IPS DF 6.9 (cell line): ENCODE measurements at places on chromosomes 4 and X.
A peak's percentile ranks its signal among the peaks of the same experiment; 100 is the strongest.

GRCh38 chr4:40953283-40954087, 203.7 kb downstream of the NSUN7 start:
- H3K4me1 ChIP-seq: peaks cover 1% of the 10 kb centered on the region; the same call in 1 of the 2 replicates
- H3K27ac ChIP-seq: no peak overlapping the region
- no peaks in the 10 kb centered on the region for H3K36me3 ChIP-seq
- H3K4me3 ChIP-seq: no peak overlapping the region
- no peak for DNase-seq

DNA sequence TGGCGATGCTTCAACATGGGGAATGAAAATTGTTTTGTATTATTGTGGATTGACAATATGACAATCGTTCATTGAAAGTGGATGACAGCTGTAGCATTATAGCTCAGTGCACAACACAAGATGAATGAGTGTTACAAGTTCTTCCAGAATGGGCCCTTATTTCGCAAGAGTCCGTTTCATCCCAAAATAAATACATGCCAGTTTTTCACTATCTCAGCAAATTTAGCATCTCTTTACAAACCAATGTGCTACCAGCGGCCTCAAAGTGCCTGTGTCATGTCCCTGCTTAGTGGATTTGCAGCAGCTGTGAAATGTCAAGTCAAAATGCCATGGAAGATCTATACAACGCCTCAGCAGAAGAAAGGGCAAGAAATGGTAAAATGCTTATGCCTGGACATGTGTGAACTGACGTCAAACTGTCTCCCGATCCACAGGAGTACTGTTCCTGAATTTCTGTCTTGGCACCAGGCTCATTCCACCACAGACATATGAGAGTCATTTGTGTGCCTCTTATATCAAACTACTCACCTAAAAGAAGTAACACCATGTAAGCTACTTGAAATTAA, 109.6 kb downstream of the MAML3 start:
- H3K4me1 ChIP-seq: no peaks in the 10 kb centered on the region; the same call in 1 of the 2 replicates
- H3K27me3 ChIP-seq: no peaks in the 10 kb centered on the region
- no peak overlapping the region for H3K4me3 ChIP-seq
- no peak overlapping the region for H3K27ac ChIP-seq
- H3K36me3 ChIP-seq: no peaks in the 10 kb centered on the region
- no peak for DNase-seq

DNA sequence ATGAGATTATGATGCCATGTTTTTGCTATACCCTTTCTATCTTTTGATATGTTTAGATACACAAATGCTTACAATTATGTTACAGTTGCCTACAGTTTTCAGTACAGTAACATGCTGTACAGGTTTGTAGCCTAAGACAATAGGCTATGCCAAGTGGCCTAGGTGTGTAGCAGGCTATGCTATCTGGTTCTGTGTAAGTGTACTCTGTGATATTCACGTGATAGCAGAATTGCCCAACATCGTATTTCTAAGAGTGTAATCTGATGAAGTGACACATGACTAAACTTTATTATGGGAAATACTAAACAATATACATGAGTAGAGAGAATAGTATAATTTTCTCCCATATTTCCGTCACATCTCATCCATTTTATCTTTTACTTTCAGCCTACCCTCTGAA, 97.0 kb downstream of the CLDN22 start:
- DNase-seq: no peak
- no peak overlapping the region for H3K4me3 ChIP-seq
- H3K4me1 ChIP-seq: no peaks in the 10 kb centered on the region
- H3K27me3 ChIP-seq: no peaks in the 10 kb centered on the region
- H3K27ac ChIP-seq: no peak overlapping the region

- DNase-seq: peak; percentile 39
- no peaks in the 10 kb centered on the region for H3K27me3 ChIP-seq
- H3K4me1 ChIP-seq: peaks cover 1% of the 10 kb centered on the region; the same call in 1 of the 2 replicates
- H3K36me3 ChIP-seq: no peaks in the 10 kb centered on the region
These were observed 196.4 kb upstream of the C1QTNF7 start for GRCh38 chr4:15231265-15232091.

GRCh38 chr4:87066403-87067123, 131.8 kb downstream of the AFF1 start:
- no peak overlapping the region for H3K4me3 ChIP-seq
- no peak for DNase-seq
- no peak overlapping the region for H3K27ac ChIP-seq
- no peaks in the 10 kb centered on the region for H3K27me3 ChIP-seq
- peaks cover 4% of the 10 kb centered on the region for H3K4me1 ChIP-seq

- H3K4me1 ChIP-seq: no peaks in the 10 kb centered on the region
- DNase-seq: no peak
- H3K4me3 ChIP-seq: no peak overlapping the region
- no peaks in the 10 kb centered on the region for H3K27me3 ChIP-seq
- H3K36me3 ChIP-seq: no peaks in the 10 kb centered on the region
- no peak overlapping the region for H3K27ac ChIP-seq
These were observed 10.1 kb downstream of the RADX start for GRCh38 chrX:106621836-106622235.

GRCh38 chr4:129323658-129324057, 227.7 kb downstream of the C4orf33 start:
- DNase-seq: no peak
- no peak overlapping the region for H3K27ac ChIP-seq
- H3K36me3 ChIP-seq: no peaks in the 10 kb centered on the region
- no peaks in the 10 kb centered on the region for H3K4me1 ChIP-seq
- no peak overlapping the region for H3K4me3 ChIP-seq

DNA sequence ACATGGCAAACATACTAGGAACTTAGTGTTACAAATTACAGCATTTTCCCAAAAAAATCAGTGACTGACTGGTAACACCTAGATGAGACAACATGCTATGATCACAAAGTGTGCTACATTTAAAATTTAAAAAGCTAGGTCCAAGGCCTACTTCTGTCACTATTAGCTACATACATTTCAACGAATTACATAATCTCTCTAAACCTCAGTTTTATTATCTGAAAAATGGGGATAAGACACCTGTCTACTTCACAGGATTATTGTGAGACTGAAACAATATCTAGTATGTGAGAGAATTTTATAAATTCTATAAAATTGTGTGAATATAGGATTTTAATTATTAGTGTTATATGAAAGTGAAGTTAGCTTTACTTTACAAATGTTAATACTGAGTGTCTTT, 228.5 kb downstream of the DCLK2 start:
- no peak for DNase-seq
- H3K4me3 ChIP-seq: no peak overlapping the region
- no peak overlapping the region for H3K27ac ChIP-seq
- H3K36me3 ChIP-seq: no peaks in the 10 kb centered on the region
- no peaks in the 10 kb centered on the region for H3K4me1 ChIP-seq

GRCh38 chr4:56937262-56937661, 29.6 kb downstream of the REST start:
- no peak overlapping the region for H3K4me3 ChIP-seq
- H3K27ac ChIP-seq: no peak overlapping the region
- no peak for DNase-seq
- H3K4me1 ChIP-seq: no peaks in the 10 kb centered on the region
- no peaks in the 10 kb centered on the region for H3K27me3 ChIP-seq

DNA sequence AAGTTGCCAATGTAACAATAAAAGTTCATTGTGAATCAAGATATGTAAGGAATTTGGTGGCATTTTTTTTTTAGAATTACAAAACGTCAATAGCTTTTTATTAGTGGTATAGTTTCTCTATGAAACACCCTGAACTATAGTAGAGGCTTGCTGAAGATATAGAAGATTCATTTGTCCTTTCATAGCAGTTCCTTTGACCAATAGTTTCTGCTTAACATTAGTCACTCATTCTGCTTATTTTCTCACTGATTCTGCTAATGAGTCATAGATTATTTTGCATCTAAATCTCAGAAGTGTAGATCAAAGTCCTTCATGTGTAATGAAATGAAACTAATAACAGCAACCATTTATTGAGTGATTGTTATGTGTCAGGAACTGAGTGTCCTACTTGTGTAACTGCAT, 205.0 kb upstream of the TET2 start:
- no peak overlapping the region for H3K27ac ChIP-seq
- no peak overlapping the region for H3K4me3 ChIP-seq
- no peak for DNase-seq
- no peaks in the 10 kb centered on the region for H3K36me3 ChIP-seq
- H3K27me3 ChIP-seq: no peaks in the 10 kb centered on the region

DNA sequence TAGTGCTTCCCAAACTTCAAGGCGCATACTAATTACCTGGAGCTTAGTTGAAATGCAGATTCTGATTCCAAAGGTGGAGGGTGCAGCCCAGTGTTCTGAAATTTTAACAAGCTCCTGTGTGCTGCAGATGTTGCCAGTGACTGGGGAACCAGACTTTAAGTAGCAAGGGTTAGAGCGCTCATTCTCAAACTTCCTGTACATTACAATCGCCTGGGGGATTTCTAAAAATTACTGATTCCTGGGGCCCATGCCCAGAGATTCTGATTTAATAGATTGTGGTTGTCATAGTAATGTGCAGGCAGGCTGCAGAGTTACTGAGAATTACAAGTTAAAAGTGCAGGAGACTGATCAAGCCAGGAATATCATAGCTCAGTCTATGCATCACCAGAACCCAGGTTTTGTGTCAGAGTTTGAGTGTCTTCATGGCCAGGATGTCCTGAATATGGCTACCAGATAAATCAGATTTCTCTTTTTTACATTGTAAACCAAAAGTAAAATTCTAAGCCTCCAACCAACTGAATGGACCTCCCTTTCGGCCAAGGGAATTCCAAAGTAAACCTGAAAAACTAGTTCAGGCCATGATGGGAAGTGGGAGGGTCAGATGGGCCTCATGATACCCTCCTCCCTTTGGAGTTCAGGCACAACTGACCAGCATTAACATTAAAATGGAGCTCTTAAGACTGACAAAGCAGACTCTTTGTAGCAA, 121.6 kb downstream of the ATXN3L start:
- no peak for DNase-seq
- no peaks in the 10 kb centered on the region for H3K36me3 ChIP-seq
- H3K27me3 ChIP-seq: no peaks in the 10 kb centered on the region
- no peak overlapping the region for H3K27ac ChIP-seq
- H3K4me1 ChIP-seq: peaks cover 2% of the 10 kb centered on the region; the same call in 1 of the 2 replicates
